Activated CD4-positive, alpha-beta T cell treated with anti-CD3 and anti-CD28 coated beads, Interleukin-2, Interleukin-6, amounts not matched to agents 100 ng/mL and 50 ng/mL, durations not matched to agents 16 hours and 8 hours (primary cell): ENCODE measurements at places on chromosomes 16 and 17.

GRCh38 chr16:87185983-87186382, 131.2 kb downstream of the C16orf95 start:
- DNase-seq = no peak

GRCh38 chr16:66507731-66508239, 42.1 kb downstream of the TK2 start:
- no peak for DNase-seq

- no peak for DNase-seq
These were observed 91.1 kb downstream of the C17orf67 start for GRCh38 chr17:56742601-56743000.

GRCh38 chr16:11316331-11317015, 28.8 kb upstream of the RMI2 start:
- DNase-seq = no peak

DNA sequence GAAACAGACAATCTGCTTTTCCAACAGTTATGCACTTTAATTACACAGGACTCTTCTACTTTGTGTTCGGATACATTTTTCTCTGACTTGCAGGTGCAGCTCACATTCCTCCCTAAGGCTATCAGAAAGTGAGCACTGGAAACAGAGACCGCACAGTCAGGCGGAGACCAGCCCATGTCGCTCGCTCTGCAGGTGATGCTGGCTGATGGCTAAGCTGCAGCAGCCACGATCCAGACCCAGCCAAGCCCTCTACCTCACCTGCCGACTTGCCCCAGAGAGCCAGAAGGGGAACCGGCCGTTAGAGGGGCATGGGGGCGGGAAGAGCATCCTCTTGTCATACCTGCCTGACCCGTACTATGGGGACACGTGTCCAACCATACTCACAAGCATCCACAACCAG, 33.8 kb downstream of the MAP1LC3B start:
- DNase-seq = no peak

DNA sequence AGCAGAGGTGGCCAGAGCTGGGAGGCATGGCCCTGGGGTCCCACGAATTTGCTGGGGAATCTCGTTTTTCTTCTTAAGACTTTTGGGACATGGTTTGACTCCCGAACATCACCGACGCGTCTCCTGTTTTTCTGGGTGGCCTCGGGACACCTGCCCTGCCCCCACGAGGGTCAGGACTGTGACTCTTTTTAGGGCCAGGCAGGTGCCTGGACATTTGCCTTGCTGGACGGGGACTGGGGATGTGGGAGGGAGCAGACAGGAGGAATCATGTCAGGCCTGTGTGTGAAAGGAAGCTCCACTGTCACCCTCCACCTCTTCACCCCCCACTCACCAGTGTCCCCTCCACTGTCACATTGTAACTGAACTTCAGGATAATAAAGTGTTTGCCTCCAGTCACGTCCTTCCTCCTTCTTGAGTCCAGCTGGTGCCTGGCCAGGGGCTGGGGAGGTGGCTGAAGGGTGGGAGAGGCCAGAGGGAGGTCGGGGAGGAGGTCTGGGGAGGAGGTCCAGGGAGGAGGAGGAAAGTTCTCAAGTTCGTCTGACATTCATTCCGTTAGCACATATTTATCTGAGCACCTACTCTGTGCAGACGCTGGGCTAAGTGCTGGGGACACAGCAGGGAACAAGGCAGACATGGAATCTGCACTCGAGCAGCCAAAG, 2.3 kb downstream of the CSF3 start:
- no peak for DNase-seq

DNA sequence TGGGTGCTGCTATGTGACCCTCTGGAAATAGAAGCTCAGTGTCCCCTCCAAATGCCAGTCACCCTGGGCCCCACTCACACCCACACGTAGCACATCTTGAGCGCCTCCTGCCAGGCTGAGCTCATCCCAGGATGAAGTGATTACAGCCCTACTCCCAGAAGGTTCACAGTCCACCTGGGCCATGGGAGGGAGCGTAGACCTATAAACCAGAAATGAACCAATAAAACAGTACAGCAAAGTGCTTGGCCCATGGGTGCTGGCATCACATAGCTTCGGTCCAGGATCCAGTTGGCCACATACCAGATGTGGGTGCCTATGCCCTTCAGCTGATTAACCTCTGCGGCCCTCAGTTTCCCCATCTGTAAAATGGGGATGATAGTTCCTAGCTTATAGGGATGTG, 2.2 kb upstream of the BICDL2 start:
- DNase-seq = no peak

GRCh38 chr17:16909472-16910246, 62.3 kb downstream of the TNFRSF13B start:
- no peak for DNase-seq

DNA sequence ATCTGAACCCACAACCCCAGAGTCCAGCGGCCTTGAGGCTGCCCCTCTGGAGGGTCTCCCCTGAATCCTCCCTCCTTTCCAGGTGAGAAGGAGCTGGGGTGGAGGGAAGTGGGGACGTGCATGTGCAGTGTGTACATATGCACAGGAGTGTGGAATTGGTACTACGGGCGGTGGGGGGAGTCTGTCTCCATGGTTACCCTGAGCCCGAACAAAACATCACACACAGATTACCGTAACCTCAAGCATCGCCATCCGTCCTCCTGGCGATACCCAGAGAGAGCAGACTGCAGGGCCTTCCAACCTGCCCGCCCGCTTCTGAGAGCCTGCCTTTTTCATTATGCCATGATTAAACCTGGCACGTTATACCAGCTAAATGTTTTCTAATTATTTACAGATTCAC, 25.1 kb downstream of the GSG1L start:
- DNase-seq = no peak

- peak; percentile 12 for DNase-seq
These were observed 1.1 kb downstream of the ZCCHC14 start for GRCh38 chr16:87491522-87492290.

- DNase-seq = no peak
These were observed 236.0 kb upstream of the IRX5 start for GRCh38 chr16:54694651-54695050.

DNA sequence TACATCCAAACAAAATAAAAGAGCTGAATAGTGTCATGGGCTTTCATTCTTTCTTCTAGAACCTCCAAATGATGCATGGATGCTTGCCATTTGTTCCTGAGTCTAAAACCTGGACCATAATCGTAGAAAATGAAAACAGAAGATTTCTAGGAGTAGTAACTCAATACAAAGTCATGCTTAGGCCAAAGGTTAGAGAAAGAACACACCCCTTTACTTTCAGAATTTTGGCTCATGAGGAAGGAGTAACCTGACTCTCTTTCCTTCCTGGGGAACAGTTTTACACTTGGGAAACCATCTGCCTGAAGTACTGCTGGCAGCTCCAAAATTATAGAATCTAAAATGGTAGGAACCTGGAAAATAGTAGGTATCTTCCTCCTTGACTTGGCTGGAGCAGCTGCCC, 137.2 kb downstream of the SNX11 start:
- no peak for DNase-seq

GRCh38 chr17:35086931-35087573, 23.5 kb upstream of the RFFL start:
- DNase-seq = peak; percentile 53

DNA sequence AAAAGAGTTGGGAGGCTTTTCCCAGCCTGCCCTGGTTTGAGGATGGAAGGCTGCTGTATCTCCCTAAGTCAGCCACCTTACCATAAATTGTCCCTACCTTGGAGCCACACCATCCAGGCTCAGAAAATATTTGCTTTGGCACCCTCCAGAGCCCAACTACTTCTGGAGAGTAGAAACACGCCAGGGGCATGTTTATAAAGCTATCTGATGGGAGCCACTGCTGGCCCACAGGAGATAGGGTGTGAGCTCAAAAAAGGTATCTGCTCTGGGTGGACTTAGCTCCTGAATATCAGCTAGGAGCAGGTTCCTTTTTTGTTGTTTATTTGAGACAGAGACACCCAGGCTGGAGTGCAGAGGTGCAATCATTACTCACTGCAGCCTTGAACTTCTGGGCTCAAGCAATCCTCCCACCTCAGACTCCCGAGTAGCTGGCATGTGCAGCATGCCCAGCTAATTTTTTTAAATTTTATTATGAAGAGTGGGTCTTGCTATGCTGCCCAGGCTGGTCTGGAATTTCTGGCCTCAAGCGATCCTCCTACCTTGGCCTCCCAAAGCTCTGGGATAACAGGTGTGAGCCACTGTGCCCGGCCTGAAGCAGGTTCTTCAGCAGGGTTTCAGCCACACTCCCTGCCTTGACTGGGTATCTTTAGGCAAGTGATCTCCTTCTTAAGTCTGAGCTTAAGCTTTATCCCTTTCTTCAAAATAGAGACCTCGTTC, 147.1 kb downstream of the SALL1 start:
- DNase-seq = no peak
